Activated CD4-positive, CD25-positive, alpha-beta regulatory T cell (primary cell): ENCODE measurements at places on chromosomes 7 and 10.

GRCh38 chr7:116702046-116702785 is 30.2 kb downstream of the MET start:
- no peak for DNase-seq

GRCh38 chr7:20894806-20895205 is 108.1 kb upstream of the SP8 start:
- no peak for DNase-seq

DNA sequence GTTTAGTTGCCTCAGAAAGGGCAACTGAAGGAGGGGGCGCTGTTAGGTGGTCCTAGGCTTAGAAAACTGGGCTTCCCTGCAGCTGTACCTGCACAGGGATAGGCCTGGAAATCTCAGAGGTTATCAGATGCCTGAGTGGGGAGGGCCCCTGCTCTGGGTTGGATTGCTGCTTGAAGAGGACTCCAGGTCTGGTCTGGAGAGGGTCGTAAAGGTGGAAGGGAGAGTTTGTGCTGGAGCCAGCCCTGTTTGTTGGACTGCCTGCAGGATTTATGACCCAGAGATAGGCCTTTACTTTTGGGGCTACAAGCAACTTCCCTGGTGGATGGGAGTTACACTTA is 765.9 kb downstream of the GRID1 start:
- DNase-seq, result no peak

- DNase-seq, result no peak
Measured at GRCh38 chr7:86773309-86773708, 129.6 kb downstream of the GRM3 start.
